ENCODE measurements at places on chromosomes 2 and 18.

DNA sequence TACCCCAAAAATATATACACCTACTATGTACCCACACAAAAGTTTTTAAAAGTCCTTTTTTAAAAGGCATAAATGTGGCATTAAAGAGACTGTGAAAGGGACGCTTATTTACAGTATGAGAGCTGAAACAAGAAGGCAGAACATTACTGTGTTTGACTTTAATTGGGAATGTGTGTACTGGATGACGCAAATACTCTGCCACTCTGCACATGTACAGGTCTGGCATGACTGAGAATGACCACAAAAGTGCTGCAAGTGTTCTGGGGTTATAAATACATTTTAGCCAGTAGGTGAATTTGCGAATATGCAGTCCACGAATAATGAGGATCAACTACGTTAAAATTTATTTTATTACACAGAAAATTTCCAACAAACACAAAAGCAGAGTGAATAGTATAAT, 11.4 kb downstream of the DARS1 start:
- no peak for DNase-seq

DNA sequence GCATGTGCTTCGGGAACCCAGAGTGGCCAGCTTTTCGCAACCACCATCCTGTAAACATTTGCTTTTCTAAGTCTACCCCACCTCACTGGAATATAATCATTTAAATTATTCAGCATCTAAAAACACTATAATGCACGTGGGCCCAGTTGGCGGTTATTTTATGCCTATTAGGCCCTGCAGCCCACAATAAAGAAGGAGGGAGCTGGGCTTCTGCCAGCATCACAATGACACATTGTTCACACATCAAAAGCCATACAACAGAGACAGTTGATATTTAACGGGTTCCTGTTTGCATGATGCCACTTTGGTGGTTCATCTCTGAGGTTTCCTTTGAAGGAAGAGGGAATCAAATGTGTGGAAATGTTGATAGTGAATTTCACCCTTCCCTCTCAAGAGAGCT, 916.0 kb upstream of the CELF4 start:
- no peak for DNase-seq

- DNase-seq: no peak
Observed at GRCh38 chr2:118853651-118854291, 6.3 kb upstream of the EN1 start.

DNA sequence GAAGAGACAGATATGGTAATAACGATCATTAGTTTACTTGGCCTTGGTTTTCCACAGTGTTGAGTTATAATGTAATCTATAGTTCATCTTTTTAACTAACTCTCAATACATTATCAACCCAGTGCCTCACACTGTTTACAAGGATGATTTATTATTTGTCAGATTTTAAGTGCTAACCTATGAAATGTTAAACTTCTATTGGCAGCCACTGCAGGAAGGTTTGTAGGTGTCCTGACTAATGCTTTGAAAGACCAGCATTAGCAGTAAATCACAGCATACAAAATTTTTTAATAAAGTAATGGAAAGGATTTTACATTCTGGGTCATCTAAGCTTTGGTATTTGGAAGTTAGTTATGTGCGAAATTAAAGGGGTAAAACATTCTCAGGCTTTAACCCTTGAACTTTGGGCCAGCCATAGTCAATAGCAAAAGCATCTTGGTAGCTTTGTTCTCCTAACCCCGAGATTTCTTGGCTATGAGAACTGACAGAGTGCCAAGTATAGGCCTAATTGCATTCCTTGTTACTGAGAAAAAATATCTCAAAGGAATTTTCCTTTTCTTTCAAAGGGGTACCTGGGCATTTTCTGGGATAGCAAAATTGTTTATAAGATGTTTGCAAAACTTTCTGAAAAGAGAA, 30.6 kb downstream of the SPATS2L start:
- peak; percentile 63 for DNase-seq

DNA sequence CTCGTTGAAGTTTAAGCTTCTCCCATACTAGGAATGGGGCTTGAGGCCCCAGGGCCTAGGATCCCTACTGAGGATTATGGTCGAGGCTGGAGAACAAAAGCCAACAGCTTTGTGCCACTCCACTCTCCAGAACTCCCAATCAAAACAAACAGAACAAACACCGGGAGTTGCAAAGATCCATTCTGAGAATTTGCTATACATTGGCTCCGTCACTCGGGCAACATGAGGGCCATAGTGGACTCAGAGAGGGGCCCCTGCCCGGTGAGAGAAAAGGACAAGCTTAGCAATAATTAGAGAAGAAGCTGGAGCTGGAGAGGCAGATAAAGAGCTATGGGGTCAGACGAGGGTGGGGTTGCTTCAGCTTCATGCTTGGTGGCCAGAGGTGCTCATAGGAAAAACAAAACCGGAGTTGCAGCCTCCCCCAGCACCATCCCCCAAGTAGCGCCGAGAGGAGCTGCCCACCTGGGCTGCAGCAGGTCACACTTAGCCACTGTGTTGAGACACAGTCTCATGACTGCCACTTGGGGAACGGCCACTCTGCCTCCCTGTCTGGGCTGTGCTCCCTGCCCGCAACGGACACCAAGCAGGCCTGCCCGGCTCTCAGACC, 142.3 kb upstream of the HAAO start:
- DNase-seq: no peak

- peak; percentile 77 for DNase-seq
Observed at GRCh38 chr2:205692104-205692503, 9.8 kb downstream of the NRP2 start.

DNA sequence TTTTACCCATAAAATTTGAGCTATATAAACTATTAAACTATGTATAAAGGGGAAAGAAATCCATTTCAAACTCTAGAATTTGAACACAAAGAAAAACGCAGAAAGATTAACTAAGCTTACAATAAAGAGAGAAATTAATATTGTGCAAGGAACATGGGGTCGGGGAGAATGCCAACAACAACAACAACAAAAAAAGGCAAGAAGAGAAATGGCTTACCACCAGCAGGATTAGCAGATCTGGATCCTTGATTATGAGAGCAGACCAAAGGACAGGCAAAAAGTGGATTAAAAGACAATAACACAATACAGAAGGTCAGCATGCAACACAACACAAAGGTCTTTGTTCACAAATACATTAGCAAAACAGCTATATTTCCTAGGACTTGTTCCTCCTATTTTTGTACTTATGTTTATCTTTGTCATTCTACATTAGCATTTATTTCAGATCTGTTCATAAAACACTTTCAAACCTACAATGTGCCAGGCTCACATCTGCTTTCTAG, 103.4 kb upstream of the RNU4ATAC start:
- peak; percentile 25 for DNase-seq

- DNase-seq: peak; percentile 20
Observed at GRCh38 chr2:187468262-187468661, 20.2 kb upstream of the CALCRL start.

- DNase-seq: no peak
Observed at GRCh38 chr2:54422072-54422581, 34.0 kb upstream of the SPTBN1 start.

DNA sequence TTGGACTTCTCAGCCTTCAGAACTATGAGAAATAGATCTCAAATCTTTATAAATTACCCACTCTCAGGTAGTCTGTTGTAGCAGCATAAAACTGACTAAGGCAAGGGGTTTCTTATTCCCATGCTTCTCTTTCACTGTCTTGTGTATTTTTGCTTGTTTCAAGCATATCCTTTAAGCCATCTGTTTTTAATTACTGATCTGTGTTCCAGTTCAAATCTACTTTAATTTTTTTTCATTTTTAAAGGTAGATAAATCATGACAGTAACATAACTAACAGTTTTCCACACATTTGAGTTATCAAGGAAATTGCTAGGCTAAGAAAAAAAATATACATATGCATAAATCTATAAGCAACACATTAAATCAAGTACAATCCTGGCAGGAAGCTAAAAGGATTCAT, 317.9 kb upstream of the TNP1 start:
- no peak for DNase-seq

- peak; percentile 65 for DNase-seq
Observed at GRCh38 chr2:12416600-12416999, 300.1 kb upstream of the TRIB2 start.

- DNase-seq: no peak
Observed at GRCh38 chr18:74290794-74291471, 830 bp downstream of the CYB5A start.

GRCh38 chr18:6054256-6054842, 159.0 kb upstream of the TMEM200C start:
- no peak for DNase-seq

DNA sequence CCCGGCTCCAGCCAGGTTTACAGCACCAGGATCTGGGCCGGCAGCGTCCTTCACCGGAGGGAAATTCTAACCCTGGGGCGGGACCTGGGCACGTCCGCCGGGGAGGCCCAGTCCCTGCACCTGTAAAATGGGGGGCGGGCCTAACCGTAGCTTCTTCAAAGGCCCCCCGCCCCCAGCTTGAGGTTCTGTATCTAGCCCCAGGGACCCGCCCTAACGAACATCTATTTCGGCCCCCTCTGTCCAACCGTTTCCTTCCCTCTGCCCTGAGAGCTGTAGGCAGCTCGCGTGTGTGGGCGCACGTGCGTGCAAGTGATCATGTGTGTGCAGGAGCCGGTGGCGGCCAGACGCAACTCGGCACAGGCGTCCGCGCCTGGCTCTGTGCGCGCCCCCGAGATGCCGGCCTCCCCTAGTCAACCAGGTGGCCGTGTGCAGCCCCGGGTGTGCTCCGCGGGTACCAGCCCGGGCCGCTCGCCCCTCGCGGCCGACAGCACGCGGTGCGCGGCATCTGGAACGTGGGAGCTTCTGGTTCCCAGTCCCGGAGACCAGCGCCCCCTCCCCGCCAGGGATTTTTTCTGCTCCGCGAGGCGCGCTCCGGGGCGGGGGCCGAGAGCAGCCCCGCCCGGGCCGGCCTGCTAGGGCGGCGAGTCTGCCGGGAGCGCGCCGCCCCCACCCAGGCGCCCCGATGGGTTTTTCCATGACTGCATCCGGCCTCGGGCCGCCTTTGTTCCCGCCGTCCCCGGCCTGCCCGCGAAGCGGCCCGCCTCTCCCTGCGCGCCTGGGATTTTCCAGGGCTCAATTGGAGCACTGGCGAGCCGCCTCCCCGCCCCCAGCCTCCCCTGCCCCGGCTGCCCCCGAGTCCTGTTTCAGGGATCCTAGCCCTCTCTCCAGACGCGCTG, 21.2 kb downstream of the TEX44 start:
- DNase-seq: peak; percentile 87

GRCh38 chr2:239554766-239555570, 154.1 kb upstream of the HDAC4 start:
- DNase-seq: no peak

DNA sequence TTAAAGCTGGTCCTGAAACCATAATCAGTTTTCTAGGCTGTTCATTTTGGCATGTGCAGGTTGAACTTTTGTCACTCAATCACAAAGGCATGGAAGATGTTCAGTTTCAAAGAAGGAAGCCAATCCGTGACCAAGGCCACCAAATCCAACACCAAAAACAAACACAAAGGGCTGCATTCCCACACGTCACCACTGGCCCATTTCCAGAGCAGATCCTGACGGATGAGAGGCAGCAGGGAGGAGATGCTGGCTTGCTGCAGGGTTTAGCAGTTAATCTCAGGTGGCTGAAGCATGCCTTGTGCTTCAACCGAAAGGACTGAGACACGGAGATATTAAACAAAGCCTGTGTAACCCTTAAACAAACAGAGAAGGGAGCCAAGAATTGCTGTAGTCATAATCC, 191.9 kb upstream of the CTAGE1 start:
- DNase-seq: peak; percentile 31

GRCh38 chr2:88077080-88077479, 9.5 kb downstream of the SMYD1 start:
- DNase-seq: no peak

DNA sequence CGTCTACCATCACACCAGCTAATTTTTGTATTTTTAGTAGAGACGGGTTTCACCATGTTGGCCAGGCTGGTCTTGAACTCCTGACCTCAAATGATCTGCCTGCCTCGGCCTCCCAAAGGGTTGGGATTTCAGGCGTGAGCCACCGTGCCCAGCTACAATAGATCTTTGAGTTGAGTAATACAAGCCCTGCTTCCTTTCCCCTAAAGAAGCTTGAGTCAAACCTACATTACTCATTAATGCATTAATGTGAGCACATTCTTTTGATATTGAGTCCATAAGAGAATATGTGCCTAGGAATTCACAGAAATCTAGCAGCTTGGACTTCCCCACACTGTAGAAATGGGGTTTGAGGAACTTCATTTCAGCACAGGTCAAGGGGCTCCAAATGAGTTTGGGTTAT, 39.6 kb downstream of the PSMG2 start:
- DNase-seq: peak; percentile 90

DNA sequence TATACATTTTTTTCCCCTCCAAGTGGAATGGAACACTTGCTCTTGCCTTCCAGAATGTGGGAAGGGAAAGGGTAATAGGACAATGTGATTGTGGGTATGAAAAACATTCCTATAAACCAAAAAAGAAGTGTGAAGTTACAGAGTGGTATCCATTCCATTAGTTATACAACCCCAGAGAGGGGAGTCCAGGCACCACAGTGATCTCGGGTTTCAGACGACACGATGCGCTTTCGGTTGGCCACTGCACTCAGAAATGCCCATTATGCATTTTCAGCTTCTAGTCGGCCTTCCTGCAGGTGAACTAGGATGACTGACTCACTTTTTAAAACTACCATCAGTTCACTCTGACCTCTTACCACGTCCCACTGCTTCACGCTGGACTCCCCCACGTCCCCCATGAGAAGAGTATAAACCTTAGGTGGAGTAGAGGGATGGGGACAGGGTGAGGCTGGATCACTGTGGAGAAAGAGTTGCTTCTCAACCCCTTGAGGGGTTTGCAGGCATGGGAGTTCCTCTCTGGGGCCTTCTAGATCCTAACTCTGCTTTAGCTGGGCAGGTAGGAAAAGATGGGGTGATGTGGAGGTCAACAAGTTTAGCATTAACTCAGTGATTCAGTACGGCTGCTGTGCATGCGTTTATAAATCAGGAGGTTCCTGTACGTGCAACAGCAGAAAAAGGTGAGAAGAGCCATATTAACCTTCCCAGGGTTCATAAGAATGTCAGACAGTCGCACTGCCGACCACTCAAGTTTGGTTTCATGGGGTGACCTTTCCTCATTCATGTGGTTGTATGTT, 50.5 kb downstream of the ZNF532 start:
- no peak for DNase-seq

DNA sequence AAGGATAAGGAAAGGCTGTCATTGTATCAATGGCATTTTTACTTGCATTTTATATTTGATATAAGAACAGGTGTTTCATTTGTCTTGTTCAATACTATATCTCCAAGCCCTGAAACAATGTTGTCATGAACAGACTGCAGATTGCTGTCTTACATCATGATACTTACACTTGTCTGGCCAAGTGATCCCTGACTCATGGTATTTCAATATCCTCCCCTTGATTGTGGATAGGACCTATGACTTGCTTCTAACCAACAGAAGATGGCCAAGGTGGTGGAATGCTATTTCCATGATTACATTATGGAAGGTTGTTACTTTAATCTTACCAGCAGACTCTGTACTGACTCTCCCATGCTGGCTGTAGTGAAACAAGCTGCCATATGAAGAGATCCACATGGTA, 471.1 kb downstream of the CCDC85A start:
- peak; percentile 63 for DNase-seq

DNA sequence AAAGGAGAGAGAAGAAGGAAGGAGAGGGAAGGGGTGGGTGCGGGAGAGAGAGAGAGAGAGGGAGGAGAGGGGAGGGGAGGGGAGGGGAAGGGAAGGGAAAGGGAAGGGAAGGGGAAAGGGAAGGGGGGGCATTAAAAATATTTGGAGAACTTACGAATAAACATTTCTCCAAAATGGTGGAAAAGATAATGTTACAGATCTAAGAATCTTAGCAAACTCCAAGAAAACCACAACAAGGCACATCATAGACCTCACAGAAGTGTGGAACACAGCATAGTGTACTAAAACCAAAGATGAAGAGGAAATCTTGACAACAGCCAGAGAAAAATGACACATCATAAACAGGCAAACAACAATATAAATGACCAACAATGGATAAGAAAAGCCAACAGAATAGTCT, 83.1 kb downstream of the CRACDL start:
- DNase-seq: no peak
